ENCODE measurements at places on chromosomes 13 and 19. TPM values are rescaled to one million over a fixed set of nuclear protein-coding genes. Genes with fewer than 3 reads are reported as not detected.

- peak; percentile 82 for DNase-seq
Observed at GRCh38 chr19:18046059-18046718, 38.2 kb downstream of the ARRDC2 start.

DNA sequence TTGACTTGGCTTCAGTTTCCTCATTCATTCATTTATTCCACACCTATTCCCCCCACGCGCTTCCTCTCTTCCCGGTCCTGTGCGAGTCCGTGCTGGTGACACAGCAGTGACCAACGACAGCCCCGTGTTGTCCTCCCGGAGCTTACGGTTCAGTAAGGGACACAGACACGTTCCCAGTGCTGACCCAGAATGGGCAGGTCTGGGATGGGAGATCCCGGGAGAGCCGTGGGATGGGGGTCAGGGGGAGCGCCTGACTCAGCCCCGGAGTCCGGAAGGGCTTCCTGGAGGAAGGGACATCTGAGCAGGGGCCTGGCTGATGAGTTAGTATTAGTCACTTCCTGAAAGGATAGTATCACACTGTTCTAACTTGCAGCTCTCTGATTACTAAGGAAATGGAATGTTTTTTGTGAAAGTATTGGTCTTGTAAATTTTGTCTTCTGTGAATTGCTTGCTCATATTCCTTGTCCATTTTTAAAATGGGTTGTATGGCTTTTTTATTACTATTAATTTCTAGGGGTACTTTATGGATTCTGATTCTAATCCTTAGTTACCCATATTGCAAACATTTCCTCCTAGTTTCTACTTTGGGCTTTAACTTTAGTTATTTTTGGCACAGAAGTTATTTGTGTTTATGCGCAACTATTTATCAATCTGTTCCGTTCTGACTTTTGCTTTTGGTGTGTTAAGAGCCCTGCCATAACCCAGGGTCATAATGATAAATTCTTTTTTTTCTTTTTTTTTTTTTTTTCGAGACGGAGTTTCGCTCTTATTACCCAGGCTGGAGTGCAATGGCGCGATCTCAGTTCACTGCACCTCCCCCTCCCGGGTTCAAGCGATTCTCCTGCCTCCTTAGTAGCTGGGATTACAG lies 708 bp upstream of the ERCC1 start:
- DNase-seq: peak; percentile 99

GRCh38 chr13:113495494-113496210 lies 5.1 kb upstream of the DCUN1D2 start:
- peak; percentile 16 for DNase-seq

The LRG1 gene
- not detected for total RNA-seq

DNA sequence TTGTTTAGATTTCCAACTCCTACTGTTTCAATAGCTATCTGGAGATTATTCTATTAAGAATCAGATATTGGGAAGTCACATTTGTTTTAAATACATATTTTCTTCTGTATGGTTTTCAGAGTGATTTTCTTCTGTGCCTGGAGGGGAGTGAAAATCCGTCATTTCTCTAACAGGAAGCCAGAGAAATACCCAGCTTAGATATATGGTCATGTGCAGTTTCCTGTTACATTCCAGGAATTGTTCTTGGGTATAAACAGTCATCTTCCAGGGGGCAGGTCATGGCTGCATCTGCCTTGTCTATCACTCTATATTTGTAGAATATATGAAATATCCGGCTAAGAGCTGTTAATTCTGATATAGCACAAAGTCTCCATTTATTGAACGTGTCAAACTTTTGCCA lies 77.5 kb upstream of the MIR17HG start:
- DNase-seq: peak; percentile 67

GRCh38 chr13:103315711-103316110 lies 249.5 kb upstream of the SLC10A2 start:
- DNase-seq: no peak
